Endothelial cell of umbilical vein (primary cell): ENCODE measurements at places on chromosomes 11 and 22. TPM values are rescaled to one million over a fixed set of nuclear protein-coding genes. Genes with fewer than 3 reads are reported as not detected.

Gene SAA4
- total RNA-seq: not detected in 2 replicates

Gene GRAP2
- not detected in 2 replicates for total RNA-seq

Gene SLC22A6
- not detected in 2 replicates for total RNA-seq

Gene MMP10
- 15.0 and 22.8 TPM in 2 replicates for total RNA-seq

Gene E2F8
- 16.5 and 19.1 TPM in 2 replicates for total RNA-seq

Gene MMP7
- 1.4 TPM in 1 of 2 replicates, not detected in the other for total RNA-seq
